NCI-H2081 treated with DMSO at 0.1 percent for 48 hours (cell line): ENCODE measurements at places on chromosomes 12 and 14.

- DNase-seq = no peak
These were observed 6.4 kb downstream of the TMEM121 start for GRCh38 chr14:105532735-105533141.

DNA sequence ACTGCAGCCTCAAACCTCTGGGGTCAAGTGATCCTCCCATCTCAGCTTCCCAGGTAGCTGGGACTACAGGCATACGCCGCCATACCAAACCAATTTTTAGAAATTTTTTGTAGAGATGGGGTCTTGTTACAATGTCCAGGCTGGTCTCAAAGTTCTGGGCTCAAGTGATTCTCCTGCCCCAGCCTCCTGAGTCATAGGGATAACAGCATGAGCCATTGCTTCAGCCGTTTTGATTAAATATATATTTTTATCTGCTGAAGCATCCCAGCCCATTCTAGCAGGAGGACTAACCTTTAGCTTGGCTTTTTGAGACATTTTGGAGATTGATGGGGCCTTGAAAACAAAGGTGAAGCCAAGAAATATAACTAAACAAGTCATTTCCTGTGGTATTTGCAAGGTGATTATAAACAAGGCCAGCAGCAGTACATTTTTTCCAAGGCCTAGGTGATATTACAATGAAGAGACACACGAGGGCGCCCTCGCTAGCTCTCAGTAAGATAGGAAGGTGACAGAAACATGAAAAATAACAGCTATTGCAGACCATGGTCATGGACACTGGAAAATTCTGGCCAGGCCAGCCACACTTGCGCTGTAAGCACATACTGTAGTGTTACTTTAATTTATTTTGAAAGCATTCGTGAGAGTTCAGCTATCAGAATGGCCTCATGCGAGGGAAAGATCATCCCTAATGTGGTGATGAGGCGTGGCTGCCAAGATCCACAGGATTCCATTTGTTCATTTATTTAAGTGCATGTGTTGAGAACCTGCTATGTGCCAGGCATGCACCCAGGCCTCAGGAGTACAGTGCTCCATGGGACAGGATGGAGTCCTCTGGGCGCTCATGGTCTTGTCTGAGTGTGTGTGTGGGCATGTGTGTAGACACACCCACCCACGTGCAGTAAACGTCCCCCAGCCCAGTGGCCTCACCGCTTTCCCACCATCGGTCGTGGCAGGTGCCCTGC is 63.5 kb downstream of the DGLUCY start:
- DNase-seq = peak; percentile 48

DNA sequence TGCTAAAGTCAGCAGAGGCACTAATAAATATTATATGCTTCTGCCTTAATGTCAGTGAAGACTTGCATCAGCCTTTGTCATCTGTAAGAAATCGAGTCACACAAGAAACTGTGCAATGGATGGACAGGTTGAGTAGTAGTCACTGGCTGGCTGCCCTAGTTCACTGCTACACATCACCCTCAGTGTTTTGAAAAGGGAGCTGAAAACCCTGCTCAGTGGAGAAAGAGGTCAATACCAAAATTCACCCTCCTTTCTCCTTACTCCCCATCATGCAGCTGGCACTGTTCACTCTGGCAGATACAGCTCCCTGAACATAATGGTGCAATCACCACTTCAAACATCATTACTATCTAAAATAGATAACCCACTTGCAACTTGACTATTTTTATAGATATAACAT is 6.6 kb downstream of the ANKS1B start:
- no peak for DNase-seq

GRCh38 chr12:2751686-2752085 is 43.1 kb upstream of the FKBP4 start:
- no peak for DNase-seq

GRCh38 chr12:1205512-1206060 is 214.6 kb downstream of the ERC1 start:
- DNase-seq = no peak

- DNase-seq = no peak
These were observed 318.5 kb downstream of the ALG10 start for GRCh38 chr12:34340534-34341361.

DNA sequence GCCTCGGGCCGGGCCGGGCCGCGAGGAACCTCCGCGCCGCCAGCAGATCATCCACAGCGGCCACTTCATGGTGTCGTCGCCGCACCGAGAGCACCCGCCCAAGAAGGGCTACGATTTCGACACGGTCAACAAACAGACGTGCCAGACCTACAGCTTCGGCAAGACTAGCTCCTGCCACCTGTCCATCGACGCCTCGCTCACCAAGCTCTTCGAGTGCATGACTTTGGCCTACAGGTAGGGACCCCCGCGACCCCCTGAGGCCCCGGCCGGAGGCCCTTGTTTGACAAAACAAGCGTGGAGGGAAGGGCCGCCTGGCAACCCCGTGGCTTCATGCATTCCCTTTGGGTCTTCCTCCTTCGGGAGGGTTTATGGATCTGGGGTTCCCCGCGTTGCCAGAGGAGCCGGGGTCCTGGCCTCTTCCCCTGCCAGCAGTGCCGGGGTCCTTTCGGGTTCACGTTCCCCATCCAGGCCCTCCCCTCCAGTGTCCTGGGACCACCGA is 526 bp downstream of the MLXIP start:
- DNase-seq = no peak

DNA sequence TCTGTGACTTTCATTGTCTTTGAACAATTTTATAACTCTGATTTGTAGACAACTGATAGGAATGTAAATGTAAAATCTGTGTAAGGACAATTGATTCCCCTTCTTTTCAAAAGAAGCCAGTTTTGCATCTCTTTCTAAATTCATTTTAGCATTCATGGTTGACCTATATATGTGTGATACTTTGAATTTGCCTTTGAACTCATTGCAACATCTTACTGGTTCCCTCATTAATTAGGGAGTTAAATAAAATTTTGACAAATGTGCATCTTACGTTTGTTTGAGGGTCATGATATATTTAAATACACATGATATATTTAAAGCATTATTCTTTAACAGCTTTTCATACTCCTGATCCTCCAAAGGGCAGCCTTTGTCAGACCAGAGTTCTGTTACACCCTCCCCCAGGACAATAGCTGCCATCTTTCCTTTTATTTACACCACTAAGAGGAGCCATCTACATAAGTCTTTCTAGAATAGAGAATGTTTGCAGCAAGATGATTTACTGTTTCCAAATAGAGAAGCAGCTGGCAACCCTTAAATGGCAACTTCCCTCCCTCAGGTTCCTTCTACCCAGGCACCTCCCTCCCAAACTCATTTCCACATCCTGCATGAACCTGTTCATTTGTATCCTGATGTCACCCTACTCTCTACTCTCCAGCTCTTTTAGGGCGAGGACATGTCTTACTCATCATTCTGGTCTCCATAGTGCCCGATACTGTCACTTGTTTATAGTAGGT is 40.2 kb upstream of the APPL2 start:
- peak; percentile 68 for DNase-seq

DNA sequence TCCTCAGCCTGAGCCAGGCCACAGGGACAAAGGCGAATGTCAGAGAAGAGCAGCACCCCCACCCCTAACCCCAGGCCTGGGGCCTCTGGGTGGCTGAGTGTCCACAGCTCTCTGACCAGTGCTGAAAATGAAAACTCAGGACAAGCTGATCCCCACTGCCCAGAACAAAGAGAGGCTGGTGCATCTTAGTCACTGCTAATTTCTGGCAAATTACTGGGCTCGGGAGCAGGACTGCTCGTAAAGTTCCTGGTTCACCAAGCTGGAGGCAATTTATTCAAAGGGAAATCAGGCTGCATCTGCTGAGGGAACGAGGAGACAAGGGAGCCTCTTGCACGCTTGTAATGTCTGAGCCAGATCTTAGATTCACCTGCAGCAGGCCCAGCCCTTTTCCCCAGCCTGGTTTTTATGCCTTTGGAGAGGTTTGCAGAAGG is 43.2 kb downstream of the CALM1 start:
- no peak for DNase-seq

- no peak for DNase-seq
These were observed 42.7 kb upstream of the NID2 start for GRCh38 chr14:52111583-52111982.

DNA sequence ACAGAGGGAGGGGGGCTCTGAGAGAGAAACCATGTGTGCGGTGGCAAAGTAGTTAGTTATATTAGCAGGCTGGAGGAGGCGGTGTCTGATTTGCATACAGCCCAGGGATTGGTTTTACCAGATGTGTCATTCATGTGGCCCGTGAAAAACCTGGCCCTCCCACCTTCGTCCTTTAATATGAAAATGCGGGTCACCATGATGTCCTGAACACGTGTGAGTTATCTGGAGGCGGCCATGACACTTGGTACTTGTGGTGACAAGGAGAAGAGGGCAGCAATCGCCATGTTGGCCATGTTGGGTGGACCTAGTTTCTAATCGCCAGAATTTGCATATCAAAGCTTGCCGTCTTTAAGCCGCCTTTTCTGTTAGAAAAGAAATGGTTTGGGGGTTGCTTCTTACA is 108.8 kb downstream of the RAD51B start:
- no peak for DNase-seq

- no peak for DNase-seq
These were observed 94.7 kb upstream of the DDHD1 start for GRCh38 chr14:53247596-53248370.

DNA sequence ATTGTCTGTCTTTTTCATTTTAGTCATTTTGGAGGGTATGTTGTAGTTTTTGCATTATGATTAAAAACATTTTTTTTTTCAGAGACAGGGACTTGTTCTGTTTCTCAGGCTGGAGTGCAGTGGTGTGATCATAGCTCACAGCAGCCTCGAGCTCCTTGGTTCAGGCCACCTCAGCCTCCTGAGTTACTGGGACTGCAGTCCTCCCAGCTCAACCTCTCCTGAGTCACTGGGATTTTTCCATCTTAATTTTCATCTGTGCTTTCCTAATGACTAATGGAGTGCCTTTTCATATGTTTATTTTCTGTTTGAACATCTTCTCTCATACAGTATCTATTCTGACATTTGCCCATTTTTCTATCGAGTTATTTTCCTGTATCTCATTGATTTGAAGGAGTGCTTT is 52.6 kb downstream of the DYRK2 start:
- DNase-seq = no peak

GRCh38 chr14:102565331-102565887 is 27.0 kb upstream of the RCOR1 start:
- DNase-seq = no peak

- DNase-seq = no peak
These were observed 62.5 kb upstream of the DLK1 start for GRCh38 chr14:100664231-100664630.

GRCh38 chr14:72847721-72848120 is 46.2 kb downstream of the DPF3 start:
- DNase-seq = no peak

DNA sequence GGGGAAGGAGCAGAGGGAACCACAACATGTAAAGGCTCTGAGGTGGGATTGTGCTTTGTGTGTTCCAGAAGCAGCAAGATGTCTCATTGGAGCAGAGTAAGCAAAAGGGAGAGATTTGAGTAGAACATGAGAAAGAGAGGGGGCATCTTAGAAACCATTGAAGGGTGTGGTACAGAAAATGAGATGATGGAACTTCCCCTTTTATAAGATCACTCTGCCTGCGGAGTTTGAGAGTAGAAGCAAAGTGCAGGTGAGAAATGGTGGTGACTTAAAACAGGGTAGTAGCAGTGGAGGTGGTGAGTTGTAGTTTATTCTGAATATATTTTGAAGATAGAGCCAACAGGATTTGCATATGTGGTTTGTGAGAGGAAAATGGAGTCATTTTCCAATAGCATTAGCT is 56.0 kb downstream of the FBXO34 start:
- no peak for DNase-seq

GRCh38 chr14:72610096-72610830 is 283.6 kb downstream of the DPF3 start:
- DNase-seq = no peak

DNA sequence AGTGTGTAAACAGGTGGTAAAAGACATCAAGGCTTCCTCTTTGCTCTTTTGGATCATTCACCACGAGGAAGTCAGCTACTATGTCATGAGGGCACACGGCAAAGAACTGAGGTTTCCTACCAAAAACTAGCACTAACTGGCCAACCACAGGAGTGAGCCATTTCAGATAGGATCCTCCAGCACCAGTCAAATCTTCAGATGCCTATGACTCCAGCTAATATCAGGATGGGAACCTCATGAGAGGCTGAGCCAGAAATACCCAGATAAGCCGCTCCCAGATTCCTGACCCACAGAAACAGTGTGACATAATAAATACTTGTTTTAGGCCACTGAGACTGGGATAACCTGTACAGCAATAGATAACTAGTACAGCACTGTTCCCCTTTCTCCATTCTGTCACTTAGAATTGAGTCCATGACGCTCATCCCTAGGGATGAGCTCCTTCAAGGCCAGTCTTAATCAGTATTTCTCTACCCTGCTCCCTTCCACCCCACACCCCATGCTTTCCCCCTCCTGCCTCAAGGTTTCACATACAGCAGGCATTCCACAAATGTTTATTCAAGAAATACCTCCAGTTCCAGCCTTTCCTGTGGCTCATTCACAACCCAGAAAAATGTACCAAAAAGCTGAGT is 68.4 kb downstream of the PPM1H start:
- DNase-seq = no peak
